Cardiac septum (tissue), 1 donor: ENCODE measurements at places on chromosomes 5 and 9.

DNA sequence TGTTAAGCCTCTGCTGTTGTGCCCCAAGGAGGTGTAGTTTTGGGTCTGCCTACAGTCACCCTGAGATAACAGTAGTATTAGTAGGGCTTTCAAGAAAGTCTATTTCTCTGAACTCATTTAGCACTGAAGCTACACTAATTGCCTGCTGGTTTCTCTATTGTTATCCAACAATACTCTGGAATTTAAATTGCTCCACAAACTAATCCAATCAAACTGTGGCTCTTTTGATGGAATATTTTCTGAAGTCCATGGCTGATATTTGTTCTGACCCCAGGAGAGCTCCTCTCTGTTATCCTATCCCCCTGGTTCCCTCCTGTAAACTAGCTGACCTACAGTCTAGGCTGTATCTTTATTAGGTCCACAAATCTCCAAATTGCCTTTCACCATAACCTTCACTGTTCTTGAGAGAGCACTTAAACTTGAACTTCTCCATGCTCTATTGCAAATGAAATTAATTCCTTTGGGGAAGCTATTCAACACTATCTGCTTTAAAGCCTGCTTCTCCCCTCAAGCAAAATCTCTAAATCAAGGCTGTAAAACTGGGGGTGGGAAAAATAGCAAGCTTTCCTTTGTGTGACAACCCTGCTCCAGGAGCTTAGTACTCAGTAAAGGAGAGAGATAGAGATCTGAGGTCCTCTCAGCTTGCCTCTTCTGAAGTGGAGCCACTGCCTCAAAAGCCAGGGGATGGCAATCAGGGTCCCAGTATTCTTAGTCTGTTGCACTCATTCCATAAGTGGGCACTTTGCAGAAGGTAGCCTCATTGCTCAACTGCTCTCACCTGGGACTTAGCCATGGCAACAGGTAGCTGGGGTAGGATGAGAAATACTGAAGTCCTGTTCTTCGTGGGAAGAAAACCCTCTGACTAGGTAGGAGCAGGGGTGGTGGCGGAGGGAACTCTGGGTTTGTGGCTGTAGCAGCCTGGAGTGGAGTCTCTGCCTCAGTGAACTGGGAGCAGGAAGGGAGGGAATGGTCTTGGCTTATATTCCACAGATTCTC is 110.9 kb downstream of the MACIR start:
- no peak for DNase-seq

DNA sequence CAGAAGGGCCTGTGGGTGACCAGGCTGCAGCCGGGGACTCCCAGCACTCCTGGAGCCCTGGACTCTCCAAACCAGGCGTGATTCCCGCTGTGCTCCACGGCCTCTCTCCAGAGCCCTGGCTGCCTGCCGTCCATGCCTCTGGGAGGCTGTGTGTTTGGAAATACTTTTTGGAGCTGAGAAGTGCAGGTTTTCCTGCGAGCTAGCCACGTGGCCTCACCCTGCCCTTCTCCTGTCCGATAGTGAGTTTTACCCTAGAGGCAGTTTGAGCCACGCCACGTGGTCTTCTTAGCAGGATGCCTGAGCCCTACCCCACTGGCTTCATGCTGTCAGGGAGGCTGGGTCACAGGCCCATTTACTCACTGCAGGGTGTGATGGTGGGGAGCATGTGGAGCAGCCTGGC is 71.3 kb downstream of the COL5A1 start:
- no peak for DNase-seq

DNA sequence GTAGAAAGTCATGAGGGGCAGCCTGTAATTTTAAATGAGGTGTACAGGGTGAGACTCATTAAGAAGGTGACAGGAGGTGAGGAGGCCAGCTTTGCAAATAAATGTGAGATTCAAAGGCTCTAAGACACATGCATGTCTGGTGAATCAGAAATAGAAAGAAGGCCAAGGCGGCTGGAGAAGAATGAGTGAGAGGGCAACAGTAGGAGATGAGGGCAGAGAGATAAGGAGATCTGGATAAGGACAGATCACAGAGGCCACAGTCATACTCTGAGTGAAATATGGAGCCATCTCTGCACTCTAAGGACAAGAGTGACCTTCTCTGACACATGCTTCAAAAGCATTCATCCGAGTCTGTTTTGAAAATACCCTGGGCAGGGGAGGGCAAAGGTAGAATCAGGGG is 90.7 kb downstream of the RAD23B start:
- no peak for DNase-seq

- peak; percentile 51 for DNase-seq
Measured at GRCh38 chr9:134320126-134320867, 6.0 kb upstream of the RXRA start.

- no peak for DNase-seq
Measured at GRCh38 chr5:116544531-116545241, 29.9 kb downstream of the SEMA6A start.

GRCh38 chr9:136488247-136489214 is 5.7 kb upstream of the SEC16A start:
- peak; percentile 90 for DNase-seq

DNA sequence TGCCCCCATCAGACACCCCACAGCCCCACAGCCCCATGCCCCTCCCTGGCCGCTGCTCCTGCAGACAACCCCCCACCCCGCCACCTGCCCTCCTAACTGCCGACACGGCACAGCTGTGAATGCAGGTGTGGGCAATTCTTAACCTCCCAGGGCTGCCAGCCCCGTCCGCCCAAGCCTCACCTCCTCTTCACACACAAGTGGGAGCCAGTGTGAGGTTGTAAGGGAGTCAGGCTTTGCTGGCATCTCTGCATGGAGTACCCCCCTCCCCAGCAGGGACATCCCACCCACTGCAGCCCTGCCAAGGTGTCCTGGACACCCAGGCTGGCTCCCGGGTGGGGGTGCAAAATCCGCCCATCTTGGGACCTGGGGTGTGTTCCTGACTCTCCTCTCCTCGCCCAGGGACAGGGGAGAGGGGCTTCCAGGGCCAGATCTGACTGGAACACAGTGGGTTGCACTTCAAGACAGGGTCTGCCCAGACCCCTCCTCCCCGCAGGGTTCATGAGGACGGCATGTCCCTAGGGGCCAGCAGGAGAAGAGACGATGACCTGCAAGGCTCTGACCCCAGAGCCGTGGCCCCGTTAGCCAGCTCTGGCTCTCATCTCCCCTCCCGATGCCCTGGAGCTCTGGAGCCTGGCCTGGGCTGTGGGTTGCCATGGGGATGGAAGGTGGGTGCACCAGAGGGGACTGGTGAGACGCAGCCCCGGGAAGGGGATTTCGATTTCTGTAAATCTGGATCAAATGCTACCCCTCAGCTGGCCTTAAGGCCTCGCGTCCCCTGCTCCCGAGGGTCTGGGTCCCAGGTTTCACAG is 34.4 kb downstream of the SARDH start:
- peak; percentile 66 for DNase-seq

DNA sequence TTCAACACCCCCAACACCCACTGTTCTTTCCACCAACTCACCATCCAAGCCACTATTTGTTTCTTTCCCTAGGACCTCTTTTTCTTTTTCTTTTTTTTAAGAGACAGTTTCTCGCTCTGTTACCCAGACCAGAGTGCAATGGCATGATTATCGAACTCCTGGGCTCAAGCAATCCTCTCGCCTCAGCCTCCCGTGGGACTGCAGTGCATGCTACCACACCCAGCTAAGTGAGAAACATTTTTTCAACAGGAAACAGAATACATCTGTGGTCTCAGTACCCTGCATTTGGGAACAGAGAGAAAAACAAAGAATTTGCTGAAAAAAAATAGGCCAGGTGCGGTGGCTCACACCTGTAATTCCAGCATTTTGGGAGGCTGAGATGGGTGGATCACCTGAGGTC is 24.6 kb downstream of the B4GALT1 start:
- DNase-seq, result no peak

DNA sequence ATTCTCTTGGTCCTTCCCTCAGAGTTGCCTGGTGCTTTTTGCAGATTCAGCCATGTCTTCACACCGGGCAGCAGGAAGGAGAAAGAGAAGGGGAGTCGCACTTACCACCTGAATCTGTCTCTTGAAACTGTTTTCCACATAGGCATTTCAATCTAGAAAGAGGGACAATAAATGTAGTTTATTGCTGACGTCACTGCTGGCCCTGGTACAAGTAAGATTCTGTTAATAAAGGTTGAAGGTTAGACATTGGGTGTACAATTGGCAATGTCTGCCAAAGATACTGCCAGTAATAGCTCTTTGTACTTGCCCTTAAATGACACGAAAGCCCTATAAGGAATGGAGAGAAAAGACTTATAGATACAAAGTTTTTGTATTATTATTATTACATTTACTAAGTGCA is 72.8 kb downstream of the MEGF10 start:
- no peak for DNase-seq

DNA sequence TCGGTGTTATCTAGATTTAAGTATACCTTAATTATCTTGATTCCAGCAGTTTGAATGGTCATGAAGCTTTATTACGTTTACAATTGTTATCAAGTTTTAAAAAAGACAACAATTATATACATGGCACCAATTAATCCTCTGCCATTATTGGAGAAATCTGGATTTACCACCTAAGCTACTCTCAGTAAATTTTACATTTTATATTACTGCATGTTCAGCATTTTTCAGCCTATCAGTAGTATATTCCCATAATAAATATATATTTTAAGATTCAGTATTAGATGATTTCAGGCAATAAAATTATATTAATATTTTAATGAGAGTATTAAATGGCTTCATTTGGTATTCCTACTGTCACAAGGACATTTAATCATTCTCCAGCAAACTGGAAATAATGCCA is 264.5 kb upstream of the PRDM9 start:
- no peak for DNase-seq

DNA sequence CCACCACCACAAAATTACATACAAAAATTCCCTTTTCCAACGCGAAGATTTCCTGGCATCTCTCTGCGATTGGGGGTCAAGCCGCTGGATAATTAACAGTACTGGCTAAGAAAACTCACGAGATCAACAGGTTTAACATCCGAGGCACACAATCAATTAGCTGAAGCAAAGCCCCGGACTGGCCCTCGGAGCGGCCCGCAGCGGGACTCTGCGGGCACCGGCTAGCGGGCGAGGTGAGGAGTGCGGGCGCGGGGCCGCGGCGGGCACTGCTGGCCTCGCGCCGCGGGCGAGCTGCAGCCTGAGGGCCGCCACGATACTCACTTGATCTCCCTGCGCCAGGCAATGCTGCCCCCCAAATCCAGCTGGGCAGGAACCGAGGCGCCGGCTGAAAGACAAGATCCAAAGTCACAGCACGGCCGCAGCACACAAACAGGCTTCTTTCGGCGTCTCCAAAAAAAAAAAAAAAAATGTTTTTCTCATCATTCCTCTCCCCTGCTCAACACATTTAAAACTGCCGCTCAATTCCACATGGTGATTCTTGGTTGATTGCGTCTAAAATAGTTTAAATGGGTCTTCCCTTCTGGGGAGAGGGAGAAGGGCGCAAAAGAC is 210.2 kb downstream of the MEF2C start:
- DNase-seq, result no peak
